ENCODE measurements at places on chromosomes 5 and 9. TPM values are rescaled to one million over a fixed set of nuclear protein-coding genes. Genes with fewer than 3 reads are reported as not detected.

DNA sequence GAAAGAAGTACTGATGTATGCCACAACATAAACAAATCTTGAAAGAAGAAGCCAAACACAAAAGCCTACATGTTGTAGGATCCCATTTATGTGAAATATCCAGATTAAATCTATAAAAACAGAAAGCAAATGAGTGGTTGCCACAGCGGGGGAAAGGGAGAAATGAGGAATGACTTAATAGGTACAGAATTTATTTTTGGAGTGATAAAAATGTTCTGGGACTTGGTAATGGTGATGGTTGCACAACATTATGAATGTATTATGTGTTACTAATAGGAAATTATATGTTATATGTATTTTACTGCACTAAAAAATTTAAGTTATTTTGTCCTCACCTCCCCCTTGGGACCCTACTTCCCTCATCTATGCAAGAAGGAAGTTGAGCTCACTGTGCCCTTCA is 16.4 kb upstream of the TTC1 start:
- H3K27me3 ChIP-seq = peaks cover 31% of the 10 kb centered on the region
- peaks cover 4% of the 10 kb centered on the region for H3K4me1 ChIP-seq
- H3K4me3 ChIP-seq = no peak overlapping the region
- DNase-seq = no peak
- H3K27ac ChIP-seq = no peak overlapping the region

GRCh38 chr9:121268598-121268850 is 562 bp downstream of the GSN start:
- peak overlapping the region; percentile 84 for H3K4me3 ChIP-seq
- H3K27me3 ChIP-seq = no peaks in the 10 kb centered on the region
- H3K27ac ChIP-seq = peak overlapping the region; percentile 46
- H3K4me1 ChIP-seq = peaks cover 39% of the 10 kb centered on the region

Gene SEC24A
- total RNA-seq = 15.6 TPM

Gene GALT
- 55.9 TPM for total RNA-seq

- no peaks in the 10 kb centered on the region for H3K36me3 ChIP-seq
- H3K27ac ChIP-seq = no peak overlapping the region
- no peak for DNase-seq
- peaks cover 5% of the 10 kb centered on the region for H3K27me3 ChIP-seq
Observed at GRCh38 chr5:170132269-170132975, 26.7 kb downstream of the FOXI1 start.

Gene BARHL1
- total RNA-seq = not detected

Gene PDGFRB
- total RNA-seq = 1.8 TPM

- H3K27me3 ChIP-seq = no peaks in the 10 kb centered on the region
- H3K4me1 ChIP-seq = no peaks in the 10 kb centered on the region
- no peaks in the 10 kb centered on the region for H3K36me3 ChIP-seq
- H3K27ac ChIP-seq = no peak overlapping the region
Observed at GRCh38 chr9:106800701-106801270, 62.2 kb upstream of the ZNF462 start.

GRCh38 chr9:6632516-6633183 is 12.9 kb downstream of the GLDC start:
- H3K4me3 ChIP-seq = peak overlapping the region; percentile 6
- H3K27ac ChIP-seq = no peak overlapping the region
- no peaks in the 10 kb centered on the region for H3K36me3 ChIP-seq

Gene FAM153A
- 0.05 TPM for total RNA-seq

Gene TXNDC8
- total RNA-seq = not detected

Gene PCDHB7
- not detected for total RNA-seq

DNA sequence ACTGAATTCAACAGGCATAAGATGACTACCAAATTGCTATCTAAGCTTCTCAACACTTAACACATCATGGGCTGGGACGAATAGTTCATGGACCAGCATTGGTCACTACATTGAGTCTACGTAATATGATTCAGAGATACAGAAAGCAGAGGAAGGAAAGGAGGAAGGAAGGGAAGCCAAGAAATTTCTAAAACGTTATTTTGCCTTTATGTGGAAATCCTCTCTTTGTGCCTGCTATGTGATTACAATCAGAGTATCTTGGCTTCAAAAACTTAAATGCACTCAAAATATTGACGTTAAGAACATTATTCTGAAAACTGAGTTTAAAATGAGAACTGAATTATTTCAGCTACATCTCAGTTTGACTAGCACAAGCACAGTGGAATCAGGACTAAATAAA is 88.1 kb upstream of the RETREG1 start:
- no peaks in the 10 kb centered on the region for H3K36me3 ChIP-seq
- H3K4me1 ChIP-seq = no peaks in the 10 kb centered on the region
- H3K27ac ChIP-seq = no peak overlapping the region
- H3K27me3 ChIP-seq = no peaks in the 10 kb centered on the region

DNA sequence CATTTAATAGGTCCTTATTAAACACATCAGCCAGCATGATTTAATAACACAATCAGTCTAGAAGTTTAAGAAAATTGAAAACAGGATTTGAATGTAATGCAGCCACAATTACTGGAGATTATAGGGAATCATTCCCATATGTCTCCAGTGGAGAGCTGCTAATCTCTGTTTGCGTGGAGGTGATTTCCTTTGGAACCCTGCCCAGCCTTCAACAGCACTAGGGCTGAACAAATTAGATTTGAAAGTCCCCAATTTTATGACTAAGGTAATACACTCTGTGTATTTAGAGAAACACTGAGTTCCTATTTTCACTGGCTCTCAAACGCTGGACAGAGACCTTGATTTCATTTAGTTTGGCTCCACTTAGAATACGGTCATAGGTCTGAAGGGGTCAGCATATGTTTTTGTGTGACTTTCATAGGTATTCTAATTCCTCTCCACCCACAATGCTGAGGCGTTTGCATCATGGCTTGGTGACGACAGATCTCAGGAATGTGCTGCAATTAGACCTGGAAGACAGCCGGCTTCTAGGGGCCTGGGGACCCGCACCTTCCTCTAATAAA is 508.3 kb downstream of the EBF1 start:
- no peak overlapping the region for H3K4me3 ChIP-seq
- no peaks in the 10 kb centered on the region for H3K27me3 ChIP-seq
- H3K4me1 ChIP-seq = peaks cover 17% of the 10 kb centered on the region
- no peak overlapping the region for H3K27ac ChIP-seq

- peaks cover 5% of the 10 kb centered on the region for H3K4me1 ChIP-seq
- no peaks in the 10 kb centered on the region for H3K27me3 ChIP-seq
- no peak overlapping the region for H3K4me3 ChIP-seq
- H3K27ac ChIP-seq = no peak overlapping the region
- no peak for DNase-seq
Observed at GRCh38 chr9:131856105-131856504, 116.2 kb upstream of the RAPGEF1 start.

- H3K4me1 ChIP-seq = no peaks in the 10 kb centered on the region
- no peak overlapping the region for H3K4me3 ChIP-seq
- no peak for DNase-seq
- peaks cover 8% of the 10 kb centered on the region for H3K27me3 ChIP-seq
- no peaks in the 10 kb centered on the region for H3K36me3 ChIP-seq
- no peak overlapping the region for H3K27ac ChIP-seq
Observed at GRCh38 chr9:71663931-71664459, 104.3 kb downstream of the CEMIP2 start.

Gene FCN2
- not detected for total RNA-seq

GRCh38 chr5:57779383-57780223 is 297.0 kb upstream of the ACTBL2 start:
- no peaks in the 10 kb centered on the region for H3K36me3 ChIP-seq
- DNase-seq = no peak
- H3K4me3 ChIP-seq = no peak overlapping the region

DNA sequence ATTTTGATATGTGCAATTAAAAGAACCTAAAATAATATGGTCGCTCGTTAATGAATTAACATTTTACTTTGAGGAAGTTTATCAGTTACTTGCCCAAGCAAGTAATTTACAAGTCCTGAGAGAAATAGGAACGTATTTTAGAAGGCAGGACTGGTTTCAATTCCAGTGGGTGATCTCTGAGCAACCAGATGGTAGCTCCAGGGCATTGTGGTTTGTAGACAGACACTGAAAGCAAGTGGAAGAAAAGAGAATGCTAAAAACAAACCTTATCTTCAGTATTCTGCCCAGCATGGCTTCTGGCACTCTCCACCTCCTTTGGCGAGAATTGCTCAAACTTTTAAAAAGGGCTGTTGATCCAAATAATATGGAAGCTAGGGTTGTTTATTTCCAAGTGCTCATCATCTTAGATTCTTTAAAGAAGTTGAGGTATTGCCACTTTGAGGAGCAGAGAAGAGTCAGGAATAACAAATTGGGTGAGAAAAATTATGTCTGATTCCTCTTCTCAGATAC is 31.8 kb upstream of the ERAP2 start:
- DNase-seq = no peak
- H3K27ac ChIP-seq = no peak overlapping the region
- peaks cover under 1% of the 10 kb centered on the region for H3K27me3 ChIP-seq
- H3K4me1 ChIP-seq = peaks cover 12% of the 10 kb centered on the region
- H3K36me3 ChIP-seq = no peaks in the 10 kb centered on the region
- no peak overlapping the region for H3K4me3 ChIP-seq

DNA sequence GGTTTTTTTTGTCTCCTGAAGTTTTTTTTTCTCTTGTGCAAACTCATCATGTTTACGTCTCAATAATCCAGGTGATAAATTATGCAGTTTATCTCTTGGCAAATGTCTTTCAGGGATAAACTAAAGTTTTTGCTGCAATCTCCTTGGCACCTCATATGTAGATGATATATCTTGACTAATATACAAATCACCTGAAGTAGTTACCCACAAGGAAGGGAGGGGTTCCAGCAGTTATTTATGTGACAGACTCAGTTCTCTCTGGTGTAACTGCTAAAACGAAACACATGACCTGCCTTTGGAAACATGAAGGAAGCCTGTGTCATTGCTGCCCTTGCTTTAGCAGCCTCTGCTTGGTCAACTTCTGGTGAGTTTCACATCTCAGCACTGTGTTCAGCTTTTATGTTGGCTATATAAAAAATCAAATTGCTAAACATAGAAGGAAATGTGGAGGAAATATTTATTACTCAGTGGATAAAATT is 39.3 kb upstream of the KIAA1958 start:
- no peak for DNase-seq
- no peaks in the 10 kb centered on the region for H3K27me3 ChIP-seq
- peaks cover 42% of the 10 kb centered on the region for H3K4me1 ChIP-seq
- H3K36me3 ChIP-seq = peaks cover under 1% of the 10 kb centered on the region

DNA sequence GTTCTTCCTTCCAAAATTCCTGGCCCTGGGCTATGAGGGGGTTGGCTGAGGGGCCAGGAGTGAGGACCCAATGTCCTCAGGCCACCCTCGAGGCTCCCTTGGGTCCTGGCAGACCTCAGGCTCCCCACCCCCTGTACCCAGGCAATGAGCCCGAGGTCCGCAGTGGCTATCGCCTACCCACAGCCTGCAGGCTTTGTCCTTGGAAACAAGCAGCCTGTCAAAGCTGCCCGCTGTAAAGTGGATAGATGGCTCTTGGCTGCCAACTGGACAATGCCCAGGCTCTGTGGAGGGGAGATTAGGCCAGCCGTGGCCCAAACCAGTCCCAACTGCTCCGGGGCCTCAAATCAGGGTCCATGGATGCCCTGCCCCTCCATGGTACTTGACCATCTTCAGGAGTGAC is 2.2 kb upstream of the ADGRD2 start:
- no peak overlapping the region for H3K4me3 ChIP-seq
- H3K27ac ChIP-seq = no peak overlapping the region
- no peaks in the 10 kb centered on the region for H3K4me1 ChIP-seq
- H3K36me3 ChIP-seq = no peaks in the 10 kb centered on the region
- H3K27me3 ChIP-seq = peaks cover 46% of the 10 kb centered on the region

Gene FOXD4L6
- total RNA-seq = not detected

DNA sequence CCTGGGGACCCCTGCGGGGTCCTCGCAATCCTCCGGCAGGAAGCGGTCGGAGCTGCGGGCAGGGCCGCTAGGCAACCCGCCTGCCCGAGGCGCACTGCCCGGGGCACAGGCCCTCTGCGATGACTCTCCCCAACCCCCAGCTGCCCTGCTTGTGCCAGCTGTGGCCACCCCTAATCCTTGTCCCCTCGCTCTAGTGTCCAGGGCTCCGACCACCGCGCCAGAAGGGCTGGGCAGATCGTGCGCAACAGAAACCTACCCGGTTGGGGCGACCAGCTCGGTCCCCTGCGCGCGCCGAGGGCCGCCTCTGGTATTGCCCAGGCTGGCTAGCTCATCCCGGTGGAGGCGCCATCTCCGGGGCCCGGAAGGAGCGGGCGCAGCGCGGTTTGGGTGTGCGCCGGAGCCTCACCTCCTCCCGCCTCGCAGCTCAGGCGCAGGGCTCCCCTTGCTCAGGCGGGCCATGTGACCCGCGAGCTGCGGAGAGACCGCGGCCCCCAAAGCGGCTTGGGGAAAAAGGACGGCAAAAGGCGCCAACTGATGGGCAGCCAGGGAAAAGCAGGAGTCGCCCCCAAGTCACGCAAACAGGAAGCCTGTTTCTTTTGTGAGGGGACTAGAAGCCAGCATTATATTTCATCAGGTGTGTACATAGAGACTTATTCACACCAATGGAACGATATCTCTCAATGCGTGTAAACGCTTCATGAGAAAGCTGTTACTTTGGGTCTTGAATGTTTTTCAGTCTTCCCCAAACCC is 46.8 kb upstream of the RNF20 start:
- no peak overlapping the region for H3K27ac ChIP-seq
- no peak overlapping the region for H3K4me3 ChIP-seq
- peaks cover 4% of the 10 kb centered on the region for H3K4me1 ChIP-seq
- peaks cover 57% of the 10 kb centered on the region for H3K27me3 ChIP-seq
- DNase-seq = no peak
- no peaks in the 10 kb centered on the region for H3K36me3 ChIP-seq

DNA sequence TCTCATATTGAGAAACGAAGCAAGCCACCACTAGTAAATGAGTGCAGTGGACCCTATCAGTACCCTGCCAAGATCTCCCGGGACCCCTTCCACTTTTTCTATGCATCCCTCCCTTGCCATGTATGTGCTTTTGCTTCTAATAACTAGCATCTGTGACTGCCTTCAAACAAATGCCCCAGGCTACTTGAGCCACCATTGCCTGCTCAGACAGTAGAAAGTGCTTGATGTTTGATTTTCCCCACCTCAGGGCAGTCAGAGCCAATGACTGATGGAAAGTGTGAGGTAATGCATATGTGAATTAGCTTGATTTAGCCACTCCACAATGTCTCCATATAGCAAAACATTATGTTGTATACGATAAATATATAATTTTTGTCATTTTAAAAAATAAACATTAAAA is 797.3 kb upstream of the ACO1 start:
- no peaks in the 10 kb centered on the region for H3K27me3 ChIP-seq
- H3K27ac ChIP-seq = no peak overlapping the region
- no peak for DNase-seq
- H3K4me3 ChIP-seq = no peak overlapping the region

DNA sequence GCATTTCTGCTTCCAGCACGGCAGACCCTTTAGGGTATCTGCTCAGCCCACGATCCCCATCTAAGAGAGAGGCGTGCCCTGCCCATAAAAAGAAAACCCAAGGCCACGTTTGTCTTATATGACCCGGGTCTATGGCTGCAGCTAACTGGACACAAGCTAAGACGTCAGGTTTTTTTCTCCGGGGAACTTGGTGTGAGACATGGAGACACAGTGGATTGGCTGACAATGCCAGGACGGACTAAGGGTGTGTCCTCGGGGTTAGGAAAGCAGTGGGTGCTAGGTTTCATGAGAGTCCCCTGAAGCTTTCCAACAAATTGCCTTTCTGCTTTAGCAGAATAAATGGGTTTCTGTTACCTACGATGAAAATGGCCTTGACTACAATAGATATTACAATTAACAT is 7.1 kb upstream of the FBP2 start:
- H3K27me3 ChIP-seq = peaks cover 16% of the 10 kb centered on the region
- H3K27ac ChIP-seq = no peak overlapping the region
- no peaks in the 10 kb centered on the region for H3K36me3 ChIP-seq
- H3K4me3 ChIP-seq = no peak overlapping the region
- peaks cover 4% of the 10 kb centered on the region for H3K4me1 ChIP-seq

- H3K4me3 ChIP-seq = no peak overlapping the region
- H3K4me1 ChIP-seq = no peaks in the 10 kb centered on the region
- no peak overlapping the region for H3K27ac ChIP-seq
- DNase-seq = no peak
- H3K36me3 ChIP-seq = no peaks in the 10 kb centered on the region
- peaks cover 5% of the 10 kb centered on the region for H3K27me3 ChIP-seq
Observed at GRCh38 chr5:64653766-64654560, 36.3 kb upstream of the SHISAL2B start.

All from activated B cell treated with CpG ODN at 0.5 μM for 24 hours (primary cell).